Left forelimb (tissue), 1 donor: ENCODE measurements at places on chromosomes 2 and 18.

DNA sequence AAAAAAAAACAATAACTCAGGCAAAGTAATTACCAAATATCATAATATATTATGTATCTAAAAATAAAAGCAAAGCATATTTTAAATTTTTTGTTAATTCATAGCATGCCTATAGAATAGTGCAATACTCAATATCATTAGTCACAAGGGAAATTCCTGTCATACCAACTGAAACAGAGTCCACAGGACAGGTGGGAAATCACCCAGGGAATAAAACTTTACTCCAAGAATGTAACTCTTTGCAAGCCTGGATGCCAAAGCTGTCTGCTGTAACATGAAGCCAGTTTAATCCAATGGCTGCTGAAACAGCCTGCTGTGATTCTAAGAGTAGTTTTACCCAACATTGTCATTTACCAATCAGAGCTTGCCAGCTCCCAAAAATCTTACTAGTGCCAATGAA lies 40.0 kb upstream of the SULT1C3 start:
- DNase-seq = no peak

DNA sequence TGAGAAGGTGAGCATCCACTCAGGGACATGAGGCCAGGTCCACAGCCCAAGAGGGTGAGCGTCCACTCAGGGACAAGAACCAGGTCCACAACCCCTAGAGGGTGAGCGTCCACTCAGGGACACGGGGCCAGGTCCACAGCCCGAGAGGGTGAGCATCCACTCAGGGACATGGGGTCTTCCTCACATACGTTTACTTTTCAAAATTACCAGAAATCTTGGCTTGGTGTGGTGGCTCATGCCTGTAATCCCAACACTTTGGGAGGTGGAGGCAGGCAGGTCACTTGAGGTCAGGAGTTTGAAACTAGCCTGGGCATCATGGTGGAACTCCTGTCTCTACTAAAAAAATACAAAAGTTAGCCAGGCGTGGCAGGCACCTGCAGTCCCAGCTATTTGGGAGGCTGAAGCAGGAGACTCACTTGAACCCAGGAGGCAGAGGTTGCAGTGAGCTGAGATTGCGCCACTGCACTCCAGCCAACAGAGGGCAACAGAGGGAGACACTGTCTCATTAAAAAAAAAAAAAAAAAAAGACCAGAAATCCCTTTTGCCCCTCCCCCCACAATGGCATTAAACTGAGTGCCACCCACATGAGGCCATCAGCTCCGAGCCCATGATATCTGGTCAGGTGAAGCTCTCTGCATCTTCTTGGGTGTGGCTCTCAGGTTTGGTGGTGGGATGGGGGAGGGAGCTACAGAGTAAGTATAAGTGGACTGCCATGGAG lies 9.0 kb upstream of the MBP start:
- no peak for DNase-seq

DNA sequence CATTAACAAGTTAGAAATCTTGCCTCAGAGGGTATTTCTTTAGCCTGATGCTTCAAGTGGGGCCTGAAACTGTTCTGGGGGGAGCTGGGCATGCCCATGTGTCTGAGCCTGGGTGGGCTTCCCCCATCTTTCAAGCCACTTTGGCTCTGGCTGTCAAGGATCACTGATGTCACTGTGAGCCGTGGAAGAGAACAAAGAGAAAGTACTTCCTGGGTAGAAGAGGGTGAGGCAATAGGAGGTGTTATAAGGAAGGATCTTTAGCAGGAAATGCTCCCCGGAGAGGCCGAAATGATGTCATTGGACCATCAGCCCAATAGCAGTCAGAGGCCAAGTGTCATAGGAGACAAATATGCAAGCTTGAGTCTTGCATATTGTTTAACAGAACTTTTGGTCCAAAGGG lies 228.4 kb upstream of the MEX3C start:
- no peak for DNase-seq

GRCh38 chr2:67574230-67574629 lies 177.1 kb downstream of the ETAA1 start:
- DNase-seq = no peak

DNA sequence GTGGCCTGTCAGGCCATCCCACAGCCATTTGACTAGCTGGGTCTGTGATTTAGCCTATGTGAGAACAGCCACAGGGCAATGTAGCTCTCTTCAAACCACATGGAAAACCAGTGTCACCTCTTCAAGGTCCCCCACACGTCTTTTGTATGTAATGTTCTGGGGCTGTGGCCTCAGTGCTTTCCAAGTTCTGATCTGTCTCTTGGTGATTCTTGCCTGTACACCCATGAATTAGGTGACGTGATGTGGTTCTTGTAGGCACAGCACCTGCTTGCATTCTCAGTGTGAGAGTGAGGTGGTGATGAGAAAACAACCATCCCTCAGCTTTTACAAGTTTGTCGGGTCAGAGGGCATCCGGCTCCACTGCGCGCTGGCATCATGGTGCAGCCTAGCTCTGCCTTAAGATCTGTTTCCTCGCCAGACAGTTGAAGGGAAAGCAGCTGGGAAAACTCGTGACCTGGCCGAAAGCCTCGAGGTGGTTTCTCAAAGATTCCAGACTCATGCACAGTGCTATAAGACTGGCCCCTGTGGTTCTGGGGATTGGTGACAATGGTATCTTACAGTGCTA lies 125.8 kb downstream of the TANC1 start:
- DNase-seq = no peak

DNA sequence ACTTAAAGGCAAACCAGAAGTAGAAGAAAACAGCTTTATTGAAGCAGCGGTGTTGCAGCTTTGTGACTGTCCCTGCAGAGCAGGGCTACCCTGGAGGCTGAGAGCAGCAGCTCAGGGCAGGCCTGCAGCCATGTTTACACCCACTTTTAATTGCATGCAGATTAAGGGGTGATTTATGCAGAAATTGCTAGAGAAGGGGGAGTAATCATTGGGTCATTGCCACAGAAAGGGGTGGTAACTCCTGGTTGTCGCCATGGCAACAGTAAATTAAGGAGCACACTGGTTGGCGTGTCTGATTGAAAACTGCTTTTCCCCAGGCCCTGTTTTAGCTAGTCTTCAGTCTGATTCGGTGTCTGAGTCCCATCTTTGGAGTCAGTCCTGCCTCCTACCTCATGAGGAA lies 195.4 kb upstream of the HDAC4 start:
- DNase-seq = peak; percentile 55

DNA sequence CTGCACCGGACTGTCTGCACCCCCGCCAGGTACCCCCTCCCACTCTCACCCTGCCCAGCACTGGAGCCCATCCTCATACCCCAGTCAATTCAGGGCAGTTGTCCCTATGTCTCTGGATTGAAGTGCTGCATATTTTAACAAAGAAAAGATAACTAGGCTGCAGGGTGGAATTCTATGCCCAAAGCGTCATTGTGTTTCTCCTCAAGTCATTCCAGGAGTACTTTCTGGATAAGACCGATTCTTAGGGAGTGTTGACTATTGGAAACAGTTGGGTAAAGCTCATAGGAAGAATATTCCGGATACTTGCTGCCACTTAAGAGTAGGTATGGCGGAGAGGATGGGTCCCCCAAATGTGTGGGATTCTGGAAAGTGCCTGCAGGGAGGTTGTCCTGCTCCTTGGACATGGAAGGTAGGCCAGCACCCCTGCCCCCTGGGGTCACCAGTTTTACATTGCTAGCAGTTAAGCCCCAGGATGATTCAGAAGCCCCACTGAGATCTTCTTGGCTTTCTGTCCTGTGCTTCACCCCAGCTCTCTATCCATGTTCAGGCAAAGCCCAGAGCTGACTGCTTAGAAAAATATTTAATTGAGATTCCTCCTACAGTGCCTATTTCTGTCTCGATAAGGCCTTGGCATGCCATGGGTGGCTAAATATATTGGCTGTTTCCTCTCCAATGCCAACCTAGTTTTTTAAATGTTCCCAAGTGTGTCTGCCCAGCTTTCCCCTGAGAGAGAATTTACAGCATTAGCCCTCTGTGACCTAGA lies 48.2 kb downstream of the RPL37A start:
- DNase-seq = no peak

- no peak for DNase-seq
Measured at GRCh38 chr2:207107551-207107950, 58.2 kb downstream of the KLF7 start.

DNA sequence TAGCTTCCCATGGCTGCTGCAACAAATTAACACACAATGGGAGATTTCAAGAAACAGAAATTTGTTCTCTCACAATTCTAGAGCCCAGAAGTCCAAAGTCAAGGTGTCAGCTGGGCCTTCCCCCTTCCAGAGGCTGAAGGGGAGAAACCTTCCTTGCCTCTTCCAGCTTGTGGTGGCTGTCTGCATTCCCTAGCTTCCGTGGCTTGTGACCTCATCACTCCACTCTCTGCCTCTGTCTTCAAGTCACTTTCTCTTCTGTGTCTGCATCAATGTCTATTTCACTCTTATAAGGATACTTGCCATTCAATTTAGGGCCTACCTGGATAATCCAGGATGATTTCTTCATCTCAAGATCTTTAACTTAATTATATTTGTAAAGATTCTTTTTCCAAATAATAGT lies 16.8 kb upstream of the SRBD1 start:
- DNase-seq = no peak

DNA sequence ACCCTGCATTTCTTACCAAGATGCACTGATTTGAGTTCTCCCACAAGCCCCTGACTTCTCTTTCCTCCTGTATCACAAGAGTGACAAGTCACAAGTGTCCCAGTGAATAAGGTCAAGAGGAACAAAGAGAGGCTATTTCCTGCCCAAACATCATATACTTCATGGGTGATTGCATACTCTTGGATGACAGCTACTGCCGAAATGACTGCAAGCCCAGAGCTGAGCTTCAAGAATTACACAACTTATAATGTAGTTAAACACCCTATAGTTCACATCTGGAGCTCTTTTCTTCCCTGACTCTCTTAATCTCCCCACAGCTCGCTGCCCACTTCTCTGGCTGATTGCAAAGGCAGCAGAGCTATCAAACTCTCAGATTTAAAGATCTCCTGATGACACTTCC lies 289.7 kb upstream of the PARD3B start:
- no peak for DNase-seq

DNA sequence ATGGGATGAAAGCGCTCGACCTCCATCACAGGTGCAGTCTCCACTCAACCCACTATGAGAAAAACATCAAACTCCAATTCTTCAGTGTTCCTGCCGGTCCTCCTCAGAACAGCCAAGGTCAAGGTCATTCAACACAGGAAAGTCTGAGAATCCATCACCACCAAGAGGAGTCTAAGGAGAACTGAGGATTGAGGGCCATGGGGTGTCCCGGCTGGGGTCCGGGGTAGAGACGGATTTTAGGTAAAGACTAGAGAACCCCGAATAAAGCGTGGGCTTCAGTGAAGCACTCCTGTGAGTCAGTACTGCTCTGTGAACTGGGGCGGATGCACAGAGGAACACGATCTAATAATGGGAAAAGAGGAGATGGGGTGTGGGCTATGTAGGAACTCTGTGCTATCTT lies 41.8 kb downstream of the PTGR3 start:
- no peak for DNase-seq
